Esophagus squamous epithelium (tissue), 5 donors: ENCODE measurements at places on chromosomes 6 and 20. TPM values are rescaled to one million over a fixed set of nuclear protein-coding genes. Genes with fewer than 3 reads are reported as not detected.
A peak's percentile ranks its signal among the peaks of the same experiment; 100 is the strongest.

The BMP5 gene
- total RNA-seq = 0.26 TPM

The PREX1 gene
- 10.9 TPM for total RNA-seq

The UST gene
- 3.8 TPM for total RNA-seq

The OR2J3 gene
- total RNA-seq = not detected

DNA sequence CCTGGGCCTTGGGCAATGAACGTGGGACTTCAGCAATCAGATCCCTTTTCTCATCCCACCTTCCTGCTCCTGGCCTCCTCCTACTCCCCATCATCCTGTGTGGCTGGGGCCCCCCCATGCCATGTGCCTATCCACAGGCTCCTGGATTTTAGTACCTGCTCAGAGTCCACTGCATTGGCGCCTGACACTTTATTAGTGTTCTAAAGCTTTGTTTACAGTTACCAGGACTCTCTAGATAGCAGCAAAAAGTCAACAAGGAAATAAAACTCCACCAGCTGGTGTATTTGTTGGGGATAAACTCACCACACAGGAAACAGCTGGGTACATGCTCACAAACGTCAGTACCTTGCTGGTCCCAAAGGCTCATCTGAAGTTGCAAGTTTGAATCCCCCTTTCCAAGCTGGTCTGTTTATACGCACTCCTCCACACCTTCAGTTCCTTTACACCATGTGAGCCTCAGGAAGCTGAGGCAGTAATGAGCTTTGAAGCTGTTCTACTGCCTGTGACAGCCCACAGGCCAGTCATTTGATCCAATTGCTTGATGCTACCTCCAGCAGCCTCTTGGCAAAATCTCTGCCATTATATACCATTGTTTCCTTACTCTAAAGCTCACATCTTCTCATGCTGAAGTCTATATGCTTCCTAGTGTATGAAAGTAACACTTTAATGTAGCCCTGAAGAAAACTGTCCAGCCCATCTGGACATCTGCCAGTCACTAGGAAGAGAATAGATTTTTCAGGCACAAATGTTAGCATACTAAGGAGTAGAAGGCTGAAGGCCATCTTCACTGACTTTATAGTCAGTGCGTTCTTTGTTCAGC lies 76.6 kb downstream of the ANKEF1 start:
- no peak for DNase-seq
- no peaks in the 10 kb centered on the region for H3K4me1 ChIP-seq
- H3K27me3 ChIP-seq = no peaks in the 10 kb centered on the region
- H3K27ac ChIP-seq = no peak overlapping the region

GRCh38 chr20:56716806-56717205 lies 87.7 kb downstream of the TFAP2C start:
- no peak for DNase-seq
- H3K36me3 ChIP-seq = no peaks in the 10 kb centered on the region
- peaks cover 6% of the 10 kb centered on the region for H3K4me1 ChIP-seq
- H3K27me3 ChIP-seq = no peaks in the 10 kb centered on the region

DNA sequence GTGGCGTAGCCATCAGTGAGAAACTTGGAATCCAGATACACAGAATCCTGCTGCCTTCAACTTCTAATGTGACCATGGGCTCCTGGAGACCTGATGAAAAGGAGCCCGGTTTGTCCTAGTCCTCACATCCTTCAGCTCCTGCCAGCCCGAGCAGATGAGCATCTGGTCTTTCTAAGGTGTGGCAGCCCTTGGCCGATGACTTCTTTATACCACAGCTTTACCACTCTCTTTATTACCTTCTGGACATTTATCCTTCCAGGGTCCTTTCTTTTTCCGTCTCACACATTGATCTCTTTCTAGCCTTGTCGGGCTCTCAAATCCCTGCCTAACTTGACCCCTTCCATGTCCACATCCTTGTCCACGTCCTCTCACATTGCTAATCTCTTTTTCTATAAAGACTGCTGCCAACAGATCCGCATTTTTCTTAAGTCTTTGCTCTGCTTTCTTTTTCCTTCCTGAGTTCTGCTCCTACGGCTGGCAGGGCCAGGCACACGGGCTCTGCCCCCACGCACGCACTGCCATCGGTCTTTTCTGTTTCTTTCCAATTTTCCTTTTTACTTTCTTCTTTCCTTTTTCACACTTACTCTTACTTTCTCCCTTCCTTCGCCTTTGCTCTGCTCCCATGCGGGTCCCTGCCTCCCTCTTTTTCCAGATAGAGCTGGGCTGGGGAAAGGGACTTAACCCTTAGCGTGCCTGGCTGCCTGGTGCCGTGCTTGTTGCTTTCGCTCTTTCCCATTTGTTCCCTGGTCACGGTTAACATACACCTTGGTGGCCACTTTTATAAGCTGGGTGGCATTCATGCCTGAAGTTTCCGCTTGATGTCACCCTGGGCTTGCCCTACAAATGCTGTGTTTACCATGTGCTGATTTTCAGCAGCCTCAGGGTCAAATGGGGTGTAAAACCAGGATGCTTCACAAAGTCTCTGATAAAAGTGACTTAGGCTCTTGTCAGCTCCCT lies 9.4 kb upstream of the GMPR start:
- no peaks in the 10 kb centered on the region for H3K4me1 ChIP-seq
- no peak overlapping the region for H3K4me3 ChIP-seq
- no peak for DNase-seq
- no peak overlapping the region for H3K27ac ChIP-seq

DNA sequence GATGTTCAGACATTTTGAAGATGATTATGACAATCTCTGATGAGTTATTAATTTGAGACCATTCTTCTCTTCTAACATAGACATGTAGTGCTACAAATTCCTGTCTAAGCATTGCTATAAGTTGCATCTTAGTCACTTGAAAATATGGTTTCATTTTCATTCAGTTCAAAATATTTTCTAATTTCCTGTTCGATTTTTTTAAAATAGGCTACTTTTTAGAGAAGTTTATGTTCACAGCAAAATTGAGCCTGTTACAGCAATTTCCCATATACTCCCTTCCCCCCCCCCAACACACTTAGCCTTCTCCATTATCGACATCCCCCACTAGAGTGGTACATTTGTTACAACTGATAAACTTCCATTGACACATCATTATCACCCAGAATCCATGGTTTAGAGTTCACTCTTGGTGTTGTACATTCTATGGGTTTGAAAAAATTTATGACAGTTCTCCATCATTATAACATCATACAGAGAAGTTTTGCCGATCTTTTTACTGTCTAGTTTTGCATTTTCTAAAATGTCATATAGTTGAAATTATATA lies 31.2 kb downstream of the PLAGL1 start:
- H3K27me3 ChIP-seq = no peaks in the 10 kb centered on the region
- no peak overlapping the region for H3K4me3 ChIP-seq
- H3K4me1 ChIP-seq = no peaks in the 10 kb centered on the region
- no peak for DNase-seq
- H3K27ac ChIP-seq = no peak overlapping the region

GRCh38 chr6:41449399-41450245 lies 96.6 kb upstream of the FOXP4 start:
- no peaks in the 10 kb centered on the region for H3K36me3 ChIP-seq
- peaks cover 22% of the 10 kb centered on the region for H3K4me1 ChIP-seq

GRCh38 chr6:28875191-28875747 lies 48.5 kb downstream of the TRIM27 start:
- H3K4me1 ChIP-seq = no peaks in the 10 kb centered on the region
- peaks cover 44% of the 10 kb centered on the region for H3K27me3 ChIP-seq
- no peak overlapping the region for H3K4me3 ChIP-seq
- DNase-seq = no peak

GRCh38 chr6:113340371-113340770 lies 516.8 kb upstream of the MARCKS start:
- H3K27ac ChIP-seq = no peak overlapping the region
- H3K4me3 ChIP-seq = no peak overlapping the region
- H3K27me3 ChIP-seq = no peaks in the 10 kb centered on the region
- no peak for DNase-seq
- no peaks in the 10 kb centered on the region for H3K36me3 ChIP-seq

- peak overlapping the region; percentile 93 for H3K27ac ChIP-seq
- H3K27me3 ChIP-seq = no peaks in the 10 kb centered on the region
- peaks cover 52% of the 10 kb centered on the region for H3K4me1 ChIP-seq
- no peaks in the 10 kb centered on the region for H3K36me3 ChIP-seq
- DNase-seq = no peak
Observed at GRCh38 chr6:166955865-166956443, 396 bp downstream of the RNASET2 start.

- no peaks in the 10 kb centered on the region for H3K36me3 ChIP-seq
- no peak for DNase-seq
- no peak overlapping the region for H3K4me3 ChIP-seq
- H3K27me3 ChIP-seq = no peaks in the 10 kb centered on the region
Observed at GRCh38 chr6:105791583-105792318, 294.4 kb upstream of the PRDM1 start.

GRCh38 chr6:72746276-72746675 lies 124.4 kb downstream of the KCNQ5 start:
- H3K27me3 ChIP-seq = no peaks in the 10 kb centered on the region
- no peak overlapping the region for H3K4me3 ChIP-seq
- peaks cover 3% of the 10 kb centered on the region for H3K4me1 ChIP-seq
- H3K36me3 ChIP-seq = no peaks in the 10 kb centered on the region
- DNase-seq = no peak
